Cardiac septum (tissue), 1 donor: ENCODE measurements at places on chromosomes 1 and 21.
A peak's percentile ranks its signal among the peaks of the same experiment; 100 is the strongest.

- DNase-seq = no peak
Measured at GRCh38 chr21:25323356-25323949, 283.8 kb downstream of the MRPL39 start.

- DNase-seq = no peak
Measured at GRCh38 chr1:21298981-21299391, 8.7 kb upstream of the ECE1 start.

GRCh38 chr1:112544751-112545150 is 36.0 kb downstream of the WNT2B start:
- no peak for DNase-seq

- no peak for DNase-seq
Measured at GRCh38 chr1:241591317-241591716, 48.9 kb downstream of the CHML start.

- DNase-seq = no peak
Measured at GRCh38 chr1:227062306-227062705, 122.2 kb downstream of the COQ8A start.

GRCh38 chr1:61110554-61110953 is 28.2 kb downstream of the NFIA start:
- DNase-seq = no peak

DNA sequence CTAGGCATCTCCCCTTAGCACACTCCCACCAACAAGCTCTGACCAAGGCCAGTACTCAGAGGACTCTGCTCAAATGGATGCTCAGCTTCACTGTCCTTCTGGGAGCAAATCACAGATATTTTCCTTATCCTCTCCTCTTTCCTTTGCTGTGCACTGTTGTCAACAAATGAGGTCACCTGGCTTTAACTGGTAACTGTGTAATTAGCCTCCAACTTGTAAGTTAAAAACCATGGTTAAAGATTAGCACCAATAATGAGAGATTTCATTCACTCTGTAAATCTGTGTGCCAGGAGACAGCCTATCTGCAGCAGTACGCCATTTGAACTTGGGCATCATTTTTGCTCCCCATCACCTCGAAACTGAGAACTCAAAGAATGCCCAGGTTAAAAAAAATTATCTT is 149.5 kb downstream of the GABPA start:
- no peak for DNase-seq

- DNase-seq = no peak
Measured at GRCh38 chr1:154423304-154423987, 18.3 kb downstream of the IL6R start.

- DNase-seq = peak; percentile 47
Measured at GRCh38 chr1:29810121-29811120, 574.1 kb downstream of the PTPRU start.

- DNase-seq = no peak
Measured at GRCh38 chr1:59697150-59697800, 117.5 kb upstream of the HOOK1 start.

GRCh38 chr1:187630653-187631380 is 802.1 kb downstream of the PLA2G4A start:
- DNase-seq = no peak

GRCh38 chr1:54607821-54608565 is 15.3 kb downstream of the FAM151A start:
- DNase-seq = no peak

DNA sequence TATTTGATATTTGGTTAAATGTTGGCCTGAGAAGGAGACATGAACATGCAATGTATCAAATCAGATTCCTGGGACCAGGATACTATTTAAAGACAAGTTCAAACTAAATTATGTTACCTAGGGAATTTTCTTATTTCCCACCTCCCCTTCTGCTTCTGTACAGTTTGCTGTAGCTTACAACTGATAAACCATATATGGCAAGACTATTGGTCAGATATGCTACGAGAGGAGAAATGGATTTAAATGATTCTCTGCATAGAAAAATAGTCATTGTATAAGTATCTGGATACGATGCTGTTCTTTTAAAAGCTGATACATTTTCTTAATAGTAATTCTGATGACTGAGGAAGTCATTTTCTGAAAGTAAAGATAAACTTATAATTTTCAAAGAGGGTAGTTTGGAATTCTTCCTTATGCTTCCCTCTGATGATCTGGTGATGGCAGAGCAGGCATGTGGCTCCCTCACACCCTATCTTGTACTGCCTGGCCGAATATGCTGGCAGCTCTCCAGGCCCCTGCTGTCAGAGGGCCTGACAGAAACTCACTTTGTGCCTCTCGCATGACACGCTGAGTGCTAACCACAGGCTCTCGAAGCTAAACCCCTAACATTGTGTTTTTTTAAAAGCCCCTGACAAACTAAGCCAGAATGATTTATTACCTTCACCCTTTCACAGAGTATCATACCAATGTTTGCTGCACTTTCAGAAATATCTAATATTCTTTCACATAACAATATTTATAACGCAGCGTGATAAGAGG is 19.4 kb downstream of the RRP15 start:
- peak; percentile 85 for DNase-seq

GRCh38 chr1:243963571-243963970 is 87.5 kb upstream of the ZBTB18 start:
- DNase-seq = no peak

- DNase-seq = no peak
Measured at GRCh38 chr1:113630340-113631327, 128.7 kb downstream of the PHTF1 start.

DNA sequence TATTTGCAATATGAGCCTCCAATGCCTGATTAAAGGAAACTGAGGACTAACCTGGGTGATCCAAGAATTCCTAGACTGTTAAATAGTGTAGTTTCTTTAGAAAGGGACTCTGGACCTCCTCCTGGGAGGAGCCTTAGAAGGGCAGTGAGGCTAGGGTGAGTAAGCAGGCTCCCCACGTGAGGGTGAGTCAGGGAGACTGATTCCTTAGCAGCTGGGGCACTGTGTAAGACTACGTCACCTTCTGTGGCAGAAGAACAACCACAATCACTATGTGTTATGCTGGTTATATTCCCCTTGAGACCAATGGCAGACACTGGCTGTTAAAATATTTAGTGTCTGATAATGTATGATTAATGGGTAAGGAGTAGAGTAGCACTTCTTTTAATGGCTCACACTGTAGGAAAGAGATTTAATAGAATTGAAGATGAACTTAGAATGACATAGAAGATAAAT is 53.3 kb upstream of the SYT14 start:
- DNase-seq = no peak

- no peak for DNase-seq
Measured at GRCh38 chr1:115493834-115494233, 147.9 kb upstream of the VANGL1 start.

DNA sequence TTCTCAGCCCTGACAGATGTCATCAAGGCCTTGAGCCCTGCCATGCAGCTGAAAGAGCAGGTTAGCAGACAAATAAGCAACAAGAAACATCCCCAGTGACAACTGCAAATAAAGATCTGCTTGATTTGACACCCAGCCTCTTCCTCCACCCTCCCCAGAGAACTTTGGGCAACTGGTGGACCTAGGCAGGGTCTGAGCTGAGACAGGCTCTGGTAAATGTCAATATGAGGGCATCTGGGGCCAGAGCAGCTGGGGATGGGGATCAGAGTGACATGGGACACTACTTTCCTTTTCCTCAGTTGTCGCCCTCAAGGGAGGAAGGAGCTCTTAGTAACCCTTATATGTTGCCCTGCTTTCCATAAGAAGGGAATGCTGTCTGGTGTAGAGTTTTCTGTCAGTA is 544.1 kb downstream of the NEGR1 start:
- no peak for DNase-seq

DNA sequence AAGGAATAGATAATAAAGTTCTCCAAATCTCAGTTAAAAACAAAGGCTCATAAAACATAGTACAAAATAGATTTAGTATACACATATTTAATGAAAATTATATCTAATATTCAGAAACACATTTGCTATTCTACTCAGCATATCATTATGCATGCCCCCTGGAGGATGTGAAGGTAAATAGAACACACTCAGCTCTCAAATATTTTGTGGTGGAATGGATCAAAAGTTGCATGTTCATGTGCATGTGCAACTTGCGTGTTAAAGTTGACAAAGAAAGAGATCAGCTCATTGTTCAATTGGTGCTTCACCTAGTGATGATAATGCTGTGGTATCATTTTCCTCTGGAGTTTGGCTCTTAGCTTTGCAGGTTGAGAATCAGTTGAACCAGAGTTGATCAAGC is 4.9 kb upstream of the ZNF644 start:
- no peak for DNase-seq

DNA sequence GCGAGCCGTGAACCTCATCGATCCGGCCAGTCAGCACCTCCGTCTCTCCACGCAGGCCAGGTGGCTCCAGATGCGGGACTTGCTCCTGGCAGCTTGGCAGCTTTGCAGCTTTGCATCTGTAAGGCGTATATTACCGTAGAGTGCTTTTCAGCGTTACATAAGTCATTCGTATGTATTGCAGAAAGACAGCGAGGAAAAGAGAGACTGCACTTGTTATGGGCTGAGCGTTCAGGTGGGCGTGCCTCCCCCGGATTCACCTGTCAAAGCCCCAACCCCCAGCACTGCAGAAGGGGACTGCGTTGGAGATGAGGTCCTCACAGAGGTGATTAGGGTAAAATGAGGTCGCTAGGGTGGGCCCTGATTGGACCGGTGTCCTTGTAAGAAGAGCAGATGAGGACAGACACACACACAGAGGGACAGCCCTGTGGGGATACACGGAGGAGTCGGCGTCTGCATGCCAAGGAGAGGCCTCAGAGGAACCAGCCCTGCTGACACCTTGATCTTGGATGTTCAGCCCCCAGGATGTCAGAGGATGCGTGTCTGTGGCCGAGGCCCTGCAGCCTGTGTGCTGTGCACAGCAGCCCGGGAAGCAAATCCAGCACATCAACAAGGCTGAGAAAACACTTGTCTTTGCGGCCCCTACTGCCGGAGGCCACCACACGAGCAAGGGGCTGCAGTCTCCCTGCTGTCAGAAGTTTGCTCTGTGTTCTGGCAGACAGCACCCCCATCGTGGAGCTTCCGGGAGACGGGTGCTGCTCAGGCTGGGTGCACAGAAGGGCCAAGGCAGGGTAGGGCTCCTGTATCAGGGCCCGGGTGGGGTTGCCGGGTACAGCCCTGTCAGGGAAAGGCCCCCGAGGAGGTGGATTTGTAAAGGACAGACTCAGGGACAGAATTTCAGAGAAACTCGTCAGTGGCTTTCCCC is 10.9 kb upstream of the AGPAT3 start:
- DNase-seq = no peak

DNA sequence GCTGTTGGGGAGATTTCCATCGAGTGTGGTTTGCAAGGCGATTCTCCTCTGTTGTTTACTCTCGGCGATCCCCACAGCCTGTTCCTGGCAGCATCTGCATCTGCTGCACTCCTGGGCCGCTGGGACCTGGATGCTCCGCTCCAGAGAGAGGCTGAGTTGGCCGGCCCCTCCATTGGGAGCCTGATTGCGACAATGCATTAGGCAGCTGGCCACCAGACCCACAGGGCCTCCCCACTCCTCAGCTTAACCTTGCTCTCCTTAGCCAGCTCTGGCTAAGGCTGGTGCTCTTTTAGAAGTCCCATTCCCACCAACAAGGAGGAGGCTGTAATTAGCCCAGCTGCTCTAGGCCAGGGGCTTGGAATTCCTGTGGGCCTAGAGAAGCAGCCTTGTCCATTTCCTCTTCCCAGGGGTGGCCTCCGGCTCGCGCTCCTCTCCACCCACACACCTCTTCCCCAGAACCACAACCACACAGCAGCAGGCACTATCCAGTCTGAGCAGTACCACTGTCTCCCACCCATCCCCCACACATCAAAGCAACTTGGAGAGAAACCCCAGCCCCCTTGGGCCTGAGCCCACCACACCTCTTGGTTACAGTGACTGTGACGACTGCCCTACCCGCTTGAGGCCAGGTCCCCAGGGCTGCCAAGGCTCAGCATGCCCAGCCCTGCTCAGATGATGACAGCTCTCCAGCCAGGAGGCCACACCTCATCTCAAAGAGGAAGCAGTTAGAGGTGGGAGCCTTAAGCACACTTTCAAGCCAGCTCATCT is 193.8 kb upstream of the EDN2 start:
- DNase-seq = no peak

- no peak for DNase-seq
Measured at GRCh38 chr21:33937931-33938339, 22.3 kb upstream of the ATP5PO start.

GRCh38 chr1:77392486-77392885 is 110.7 kb downstream of the AK5 start:
- DNase-seq = no peak

GRCh38 chr21:38067086-38067739 is 151.0 kb upstream of the KCNJ6 start:
- DNase-seq = no peak

DNA sequence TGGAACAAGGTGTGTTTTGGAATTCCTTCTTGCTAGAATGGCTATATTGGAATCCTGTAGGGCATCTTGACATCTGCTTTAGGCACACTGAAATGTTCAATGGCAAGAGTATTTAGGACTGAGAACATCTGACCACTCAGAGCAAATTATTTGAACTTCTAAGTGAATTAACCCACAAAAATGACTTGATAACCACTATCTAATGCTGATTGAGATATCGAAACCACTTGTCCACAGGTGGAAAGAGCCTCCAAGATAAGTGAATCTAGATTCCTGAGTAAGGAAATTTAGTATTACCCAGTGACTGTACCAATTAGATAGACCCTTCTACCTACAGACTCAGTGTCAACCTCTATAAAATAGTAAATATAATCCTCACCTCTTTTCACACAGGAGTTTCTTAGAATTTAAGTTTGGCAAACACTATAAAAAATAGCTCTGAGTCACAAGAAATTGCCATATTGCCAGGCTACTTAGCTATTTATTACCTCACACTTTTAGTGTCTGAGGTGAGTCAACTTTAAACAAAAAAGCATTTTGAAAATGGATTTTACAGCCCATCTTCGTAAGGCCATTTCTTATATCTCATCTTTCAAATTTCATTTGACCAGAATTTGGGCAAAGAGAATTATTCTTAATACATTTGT is 421.8 kb downstream of the PTBP2 start:
- DNase-seq = no peak

GRCh38 chr1:247824023-247824422 is at the start of gene OR14A16:
Gene OR14A16 (minus strand): TSS chr1:247824119. CDS start chr1:247815729, 8,390 bp downstream.
- DNase-seq = no peak
